ENCODE measurements at places on chromosomes 1 and 21.

DNA sequence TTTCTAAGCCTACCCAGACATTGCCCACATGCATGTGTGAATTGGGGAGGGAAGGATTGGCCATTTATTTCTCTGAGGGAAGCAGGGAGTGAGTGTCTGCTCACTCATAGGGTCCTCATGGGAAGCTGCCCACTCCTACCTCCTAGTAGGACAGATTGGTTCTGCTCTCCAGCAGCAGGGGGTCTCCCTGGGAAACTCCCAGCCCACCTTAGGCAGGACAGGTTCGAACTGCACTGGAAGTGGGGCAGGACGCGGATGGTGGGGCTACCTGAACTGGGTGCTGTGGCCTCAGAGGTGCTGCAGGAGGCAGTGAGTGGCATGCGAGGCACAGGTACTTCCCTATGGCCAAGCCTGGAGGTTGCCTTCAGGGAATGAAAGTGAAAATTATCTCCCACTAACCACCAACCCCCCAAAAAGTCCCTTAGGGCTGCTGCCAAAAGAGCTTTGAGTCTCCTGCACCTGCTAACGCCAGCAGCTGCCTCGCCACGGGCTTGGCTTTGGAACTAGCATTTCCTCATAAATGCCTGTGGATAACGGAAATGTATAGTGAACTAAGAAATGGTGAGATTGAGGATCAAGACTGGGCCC is 157.0 kb upstream of the COA6 start:
- no peak for DNase-seq

- DNase-seq = no peak
These were observed 274.0 kb upstream of the ADAMTS5 start for GRCh38 chr21:27240839-27241238.

- no peak for DNase-seq
These were observed 41.1 kb upstream of the RPL11 start for GRCh38 chr1:23650344-23650990.

GRCh38 chr21:38990424-38990794 is 184.7 kb downstream of the ETS2 start:
- DNase-seq = no peak

DNA sequence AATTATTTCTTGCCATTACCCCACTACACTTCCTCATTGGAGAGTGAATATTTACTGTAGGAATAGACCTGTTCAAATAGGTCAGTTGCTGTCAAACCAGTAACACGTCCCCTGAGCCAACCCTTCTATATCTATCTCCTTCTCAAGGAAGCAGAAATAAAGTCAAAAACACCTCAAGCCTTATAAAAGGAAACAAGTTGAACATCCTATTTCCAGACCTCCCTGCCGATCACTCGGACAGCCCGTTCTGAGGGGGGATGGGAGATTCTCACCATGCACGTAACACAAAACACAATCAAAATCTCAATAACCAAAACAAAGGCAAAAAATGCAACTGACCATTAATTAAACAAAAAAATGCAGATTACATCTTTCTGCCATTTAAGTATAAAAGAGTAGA is 121.5 kb upstream of the KRTAP19-8 start:
- no peak for DNase-seq

GRCh38 chr1:51421964-51422363 is 91.6 kb upstream of the TTC39A start:
- no peak for DNase-seq

DNA sequence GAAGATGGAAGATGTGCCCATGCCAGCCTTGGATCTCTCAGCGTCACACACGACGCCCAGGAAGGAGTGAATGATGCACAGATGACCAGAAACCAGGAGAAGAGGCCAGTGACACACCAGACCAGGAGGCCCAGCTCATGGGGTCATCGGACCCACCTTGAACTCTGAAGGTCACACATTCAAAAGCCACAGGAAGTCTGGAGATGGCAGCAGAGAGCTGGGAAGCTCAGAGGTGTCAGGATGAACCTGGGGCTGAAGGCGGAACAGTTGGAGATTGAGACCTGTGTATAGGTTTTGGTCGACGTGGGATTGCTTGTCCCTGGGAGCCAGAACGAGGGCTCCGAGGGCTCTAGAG is 43.6 kb downstream of the SLC19A1 start:
- DNase-seq = no peak

- no peak for DNase-seq
These were observed 495 bp downstream of the PI4KB start for GRCh38 chr1:151326619-151327222.

- DNase-seq = no peak
These were observed 48.4 kb downstream of the SLC37A1 start for GRCh38 chr21:42561762-42562650.

- peak; percentile 70 for DNase-seq
These were observed 553 bp upstream of the STMN1 start for GRCh38 chr1:25906644-25907300.

DNA sequence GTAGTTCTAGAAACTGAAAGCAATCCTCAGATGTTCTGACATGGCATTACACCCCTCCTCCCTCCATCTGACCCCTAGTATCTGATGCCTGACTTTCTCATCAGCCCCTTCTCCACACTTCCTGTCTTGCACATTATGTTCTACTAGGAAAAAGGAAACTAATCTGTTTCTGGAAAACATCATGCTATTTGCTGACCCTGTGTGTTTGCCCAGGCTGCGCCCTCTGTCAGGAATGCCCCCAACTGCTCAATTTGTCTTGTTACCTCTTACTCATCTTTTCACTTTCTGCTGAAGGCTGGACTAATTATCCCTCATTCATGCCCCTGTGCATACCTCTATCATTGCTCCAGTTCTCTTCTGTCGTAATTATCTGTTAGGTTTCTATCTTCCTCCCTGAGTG is 37.5 kb upstream of the DAB1 start:
- DNase-seq = no peak

DNA sequence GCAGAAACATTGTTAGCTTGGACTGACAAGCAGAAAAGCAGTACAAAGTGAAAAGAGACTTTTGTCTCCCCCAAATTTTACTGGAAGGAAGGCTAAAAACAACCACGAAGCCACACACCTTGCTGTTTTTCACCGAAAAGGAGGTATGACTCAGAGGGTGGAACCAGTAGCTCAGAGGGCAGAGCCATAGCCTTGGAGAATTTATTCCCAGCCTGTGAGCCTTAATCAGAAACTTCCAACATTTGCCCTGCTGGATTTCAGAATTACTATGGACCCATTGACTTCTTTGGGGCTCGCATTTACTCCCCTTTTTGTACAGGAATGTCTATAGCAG is 32.0 kb downstream of the RPS6KC1 start:
- DNase-seq = no peak

- DNase-seq = no peak
These were observed 10.1 kb downstream of the EPHA2 start for GRCh38 chr1:16145662-16146278.

DNA sequence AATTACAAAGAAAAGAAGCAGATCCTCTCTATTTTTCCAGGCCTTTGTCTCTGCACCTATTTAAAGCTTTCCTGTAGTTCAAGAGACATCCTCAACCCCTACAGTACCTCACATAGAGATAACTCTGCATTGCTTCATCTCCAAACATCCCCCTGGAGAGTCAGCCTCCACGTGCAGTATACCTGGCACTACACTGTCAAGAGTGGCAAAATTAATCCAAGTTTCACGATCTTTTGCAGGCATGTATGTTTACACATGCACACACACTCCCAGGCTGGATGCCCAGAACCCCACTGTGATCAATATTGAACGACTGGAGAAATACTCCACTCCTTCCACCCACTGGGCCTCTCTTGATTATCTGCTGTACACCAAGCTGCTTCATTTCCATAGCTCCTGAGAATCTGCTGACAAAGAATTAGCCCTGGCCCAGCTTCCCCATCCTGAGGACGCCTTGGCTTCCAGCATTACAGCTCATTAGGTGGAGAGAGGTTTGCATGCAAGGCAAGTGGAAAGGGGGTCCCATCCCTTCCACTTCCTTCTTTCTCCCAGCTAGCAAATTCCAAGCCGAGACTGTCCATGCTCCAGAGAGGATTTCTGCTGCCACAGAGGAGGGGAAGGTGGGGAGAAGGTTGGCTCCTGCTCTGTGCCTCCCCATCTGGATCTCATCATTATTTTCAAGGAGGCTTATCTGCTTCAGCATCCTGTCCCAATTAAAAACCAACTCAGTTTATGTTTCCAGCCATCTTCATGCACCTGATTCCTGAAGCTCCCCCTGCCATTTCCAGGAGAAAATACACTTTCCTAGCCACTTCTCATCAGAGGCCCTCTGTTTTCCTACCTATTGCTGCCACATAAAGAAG is 66.5 kb upstream of the GOLT1A start:
- DNase-seq = no peak

DNA sequence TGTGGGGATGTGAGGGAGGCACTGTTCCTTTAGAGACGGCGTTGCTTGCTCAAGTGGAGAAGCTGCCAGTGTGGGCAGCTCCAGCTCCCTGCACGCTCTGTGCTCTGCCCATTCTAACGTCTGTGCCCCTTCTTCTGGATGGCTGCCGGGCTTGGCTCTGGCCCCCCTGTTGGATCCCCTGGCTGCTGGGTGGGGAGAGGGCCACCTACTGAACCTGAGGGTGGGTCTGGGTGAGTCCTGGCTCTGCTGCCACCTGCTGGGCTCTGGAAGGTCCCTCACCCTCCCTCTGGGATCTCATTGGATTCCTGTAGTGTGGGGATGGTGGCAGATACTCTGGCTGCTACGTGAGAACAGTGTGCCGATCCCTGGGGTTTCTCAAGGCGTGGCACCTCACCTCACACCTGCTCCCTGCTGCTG is 5.0 kb downstream of the PFKL start:
- peak; percentile 64 for DNase-seq

- no peak for DNase-seq
These were observed 24.3 kb upstream of the DISP1 start for GRCh38 chr1:222790520-222790919.

DNA sequence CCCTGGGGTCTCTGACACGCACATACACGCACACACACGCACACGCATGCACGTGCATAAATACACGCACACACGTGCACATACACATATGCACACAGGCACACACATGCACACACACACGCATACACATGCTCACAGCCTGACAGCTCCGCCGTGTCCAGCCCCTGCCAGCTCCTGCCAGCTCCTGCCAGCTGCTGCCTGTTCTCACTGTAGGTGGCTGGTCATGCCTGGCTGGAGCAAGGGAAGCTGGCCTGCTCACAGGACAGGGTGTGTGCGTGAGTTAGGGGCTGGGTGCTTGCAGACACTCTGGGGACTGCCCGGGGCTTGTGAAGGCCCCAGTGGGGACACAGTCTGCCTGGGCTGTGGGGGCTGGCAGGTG is 4.9 kb downstream of the PLCH2 start:
- no peak for DNase-seq

- DNase-seq = no peak
These were observed 88.3 kb upstream of the MACF1 start for GRCh38 chr1:39116116-39116607.

DNA sequence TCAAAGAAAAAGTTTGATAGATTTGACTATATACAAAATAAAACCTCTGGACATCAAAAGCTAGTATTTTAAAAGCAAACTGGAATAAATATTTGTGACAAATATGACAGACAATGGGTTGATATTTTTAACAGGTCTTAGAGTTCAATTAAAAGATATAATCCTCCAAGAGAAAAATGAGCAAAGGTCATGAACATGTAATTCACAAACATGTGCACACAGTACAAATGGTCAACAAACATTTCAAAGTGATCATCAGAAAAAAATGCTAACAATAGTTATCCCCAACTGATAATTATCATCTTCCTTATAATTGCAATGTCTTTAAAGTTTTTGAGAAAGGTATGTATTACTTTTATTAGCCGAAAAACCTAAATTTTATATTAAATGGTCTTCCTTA is 32.0 kb downstream of the WDR64 start:
- no peak for DNase-seq

DNA sequence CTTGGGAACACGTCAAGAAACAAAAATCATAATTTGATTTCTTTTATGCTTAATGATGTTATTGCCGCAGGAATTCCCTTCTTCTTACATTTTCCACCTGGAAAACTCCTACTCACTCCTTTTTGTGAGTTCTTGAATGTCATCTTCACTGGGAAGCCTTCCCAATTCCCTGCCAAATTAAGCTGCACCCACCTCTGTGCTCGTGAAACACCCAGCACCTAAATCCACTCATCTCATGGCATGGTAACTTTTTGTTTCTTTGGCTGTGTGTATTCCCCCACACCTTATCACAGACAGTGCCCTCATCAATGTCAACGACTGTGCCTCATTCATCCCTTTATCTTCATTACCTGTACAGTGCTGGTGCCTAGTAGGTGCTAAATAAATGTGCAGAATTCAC is 45.6 kb downstream of the ASTN1 start:
- no peak for DNase-seq
